ENCODE measurements at places on chromosomes 12 and 14. TPM values are rescaled to one million over a fixed set of nuclear protein-coding genes. Genes with fewer than 3 reads are reported as not detected.

Gene FGF6
- polyA plus RNA-seq, result not detected

Gene GDF3
- not detected for polyA plus RNA-seq

Gene ACOT4
- polyA plus RNA-seq, result 1.3 TPM

Gene RHEBL1
- polyA plus RNA-seq, result 0.24 TPM

Gene WNT1
- 0.05 TPM for polyA plus RNA-seq

Gene EGLN3
- polyA plus RNA-seq, result 18.2 TPM

Gene RNASE13
- polyA plus RNA-seq, result not detected

Gene LBHD2
- not detected for polyA plus RNA-seq

Gene RND1
- 2.6 TPM for polyA plus RNA-seq

Gene OR6C76
- polyA plus RNA-seq, result not detected

Gene SOX5
- polyA plus RNA-seq, result 0.24 TPM

Gene SYCP3
- 0.07 TPM for polyA plus RNA-seq

Gene EFS
- 23.1 TPM for polyA plus RNA-seq

Gene TROAP
- polyA plus RNA-seq, result 23.6 TPM
